ENCODE measurements at places on chromosomes 4 and X. TPM values are rescaled to one million over a fixed set of nuclear protein-coding genes. Genes with fewer than 3 reads are reported as not detected.

OCIAD2 gene
- 64.9 TPM for total RNA-seq

TRIM75 gene
- not detected for total RNA-seq

AREG gene
- not detected for total RNA-seq

SPACA5 gene
- total RNA-seq = not detected

ADGRL3 gene
- not detected for total RNA-seq

FAM47A gene
- not detected for total RNA-seq

PIM2 gene
- total RNA-seq = 7.4 TPM

DGKK gene
- total RNA-seq = not detected

STAP1 gene
- total RNA-seq = not detected

CITED1 gene
- total RNA-seq = not detected

HMGN5 gene
- 2.7 TPM for total RNA-seq

TMSB15B gene
- total RNA-seq = 7.4 TPM

STAG2 gene
- total RNA-seq = 120 TPM

PLP1 gene
- not detected for total RNA-seq

HSFX2 gene
- total RNA-seq = 0.13 TPM

ARHGAP36 gene
- total RNA-seq = under 0.01 TPM

GAGE12E gene
- total RNA-seq = not detected

SLC9B1 gene
- total RNA-seq = 0.22 TPM

TLR8 gene
- not detected for total RNA-seq

SHISA3 gene
- total RNA-seq = 24.2 TPM

TCEAL6 gene
- total RNA-seq = not detected

UGT8 gene
- total RNA-seq = not detected

PASD1 gene
- total RNA-seq = not detected

TMPRSS11E gene
- total RNA-seq = not detected

EXOC1L gene
- total RNA-seq = not detected

HERC5 gene
- 1.6 TPM for total RNA-seq

MAGEA11 gene
- not detected for total RNA-seq

RASGEF1B gene
- 0.13 TPM for total RNA-seq

RAB39B gene
- total RNA-seq = not detected

COX7B2 gene
- total RNA-seq = not detected

TRIM60 gene
- total RNA-seq = not detected

DOCK11 gene
- total RNA-seq = 1.7 TPM

PRRG1 gene
- total RNA-seq = 47.2 TPM

RAB9B gene
- 0.40 TPM for total RNA-seq

MAGEA9B gene
- not detected for total RNA-seq

Measured in thoracic aorta endothelial cell (primary cell).